Stimulated activated CD8-positive, alpha-beta memory T cell treated with anti-CD3 and anti-CD28 coated beads, Interleukin-4, amount 100 ng/mL, for 4 hours (primary cell): ENCODE measurements at places on chromosomes 1 and 21.

DNA sequence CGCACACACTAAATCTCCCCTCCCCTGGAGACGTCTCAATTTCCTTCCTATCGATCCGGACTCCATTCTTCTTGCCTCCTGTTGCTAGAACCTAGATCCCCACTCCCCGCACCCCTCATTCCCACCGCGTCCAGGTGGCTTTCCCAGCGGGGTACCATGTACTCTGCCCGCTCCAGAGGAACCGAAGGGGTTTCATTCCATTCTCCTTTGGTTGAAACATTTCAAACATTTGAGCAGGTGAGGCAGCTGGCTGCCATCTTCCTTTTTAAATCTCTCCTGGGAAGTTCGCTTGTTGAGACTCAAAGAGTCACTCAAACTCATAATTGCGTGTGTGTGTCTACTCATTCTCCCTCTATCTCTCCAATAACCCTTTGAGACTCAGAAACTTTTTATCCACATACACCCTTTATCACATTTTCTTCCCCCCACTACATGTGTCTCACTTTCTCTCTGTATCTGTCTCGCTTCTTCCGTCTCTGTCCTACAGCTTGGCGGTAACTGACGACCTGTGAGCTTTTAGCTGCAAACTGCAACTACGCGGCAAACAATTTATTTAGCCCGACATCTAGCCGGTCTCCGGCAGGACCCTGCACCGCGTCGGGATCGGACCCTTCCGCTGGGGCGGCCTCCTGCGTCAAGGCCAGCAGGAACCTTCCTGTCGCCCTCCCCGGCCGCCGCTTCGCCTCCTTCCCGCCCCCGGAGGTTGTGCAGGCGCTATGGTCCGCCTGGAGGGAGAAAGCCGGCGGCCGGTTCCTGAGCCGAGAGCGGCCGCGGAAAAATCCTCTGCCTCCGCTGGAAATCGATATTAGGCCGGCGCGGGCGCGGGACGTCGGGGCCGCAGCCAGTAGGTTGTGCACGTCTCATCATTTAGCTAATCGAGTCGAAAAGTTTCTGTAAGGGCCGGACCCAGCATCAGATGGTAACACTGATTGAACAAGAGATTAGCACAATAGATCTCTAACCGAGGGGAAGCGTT lies 3.0 kb upstream of the FOXD3 start:
- DNase-seq, result no peak

DNA sequence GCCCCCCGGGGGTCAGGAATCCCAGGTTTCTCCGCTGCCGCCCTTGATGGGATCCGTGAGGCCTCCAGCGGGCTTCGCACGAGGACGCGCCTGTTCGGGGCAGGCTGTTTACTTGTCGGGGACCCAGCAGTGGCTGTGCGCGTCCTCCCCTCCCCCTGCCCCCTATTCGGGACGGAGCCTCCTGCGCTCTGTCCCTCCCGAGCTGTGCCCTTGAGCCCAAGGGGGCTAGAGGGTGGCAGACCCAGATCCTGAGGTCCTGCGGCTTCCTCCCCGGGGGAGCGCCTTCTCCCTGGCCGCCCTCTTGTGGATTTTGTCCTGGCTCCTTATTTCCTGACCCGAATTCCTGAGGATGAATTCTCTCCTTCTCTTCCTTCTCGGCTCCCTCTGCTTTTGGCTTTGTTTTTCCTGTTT lies 38.4 kb downstream of the PIK3CD start:
- DNase-seq, result no peak

GRCh38 chr1:65658122-65658521 lies 134.6 kb upstream of the PDE4B start:
- no peak for DNase-seq

GRCh38 chr1:236016083-236016482 lies 48.8 kb downstream of the NID1 start:
- DNase-seq, result no peak

DNA sequence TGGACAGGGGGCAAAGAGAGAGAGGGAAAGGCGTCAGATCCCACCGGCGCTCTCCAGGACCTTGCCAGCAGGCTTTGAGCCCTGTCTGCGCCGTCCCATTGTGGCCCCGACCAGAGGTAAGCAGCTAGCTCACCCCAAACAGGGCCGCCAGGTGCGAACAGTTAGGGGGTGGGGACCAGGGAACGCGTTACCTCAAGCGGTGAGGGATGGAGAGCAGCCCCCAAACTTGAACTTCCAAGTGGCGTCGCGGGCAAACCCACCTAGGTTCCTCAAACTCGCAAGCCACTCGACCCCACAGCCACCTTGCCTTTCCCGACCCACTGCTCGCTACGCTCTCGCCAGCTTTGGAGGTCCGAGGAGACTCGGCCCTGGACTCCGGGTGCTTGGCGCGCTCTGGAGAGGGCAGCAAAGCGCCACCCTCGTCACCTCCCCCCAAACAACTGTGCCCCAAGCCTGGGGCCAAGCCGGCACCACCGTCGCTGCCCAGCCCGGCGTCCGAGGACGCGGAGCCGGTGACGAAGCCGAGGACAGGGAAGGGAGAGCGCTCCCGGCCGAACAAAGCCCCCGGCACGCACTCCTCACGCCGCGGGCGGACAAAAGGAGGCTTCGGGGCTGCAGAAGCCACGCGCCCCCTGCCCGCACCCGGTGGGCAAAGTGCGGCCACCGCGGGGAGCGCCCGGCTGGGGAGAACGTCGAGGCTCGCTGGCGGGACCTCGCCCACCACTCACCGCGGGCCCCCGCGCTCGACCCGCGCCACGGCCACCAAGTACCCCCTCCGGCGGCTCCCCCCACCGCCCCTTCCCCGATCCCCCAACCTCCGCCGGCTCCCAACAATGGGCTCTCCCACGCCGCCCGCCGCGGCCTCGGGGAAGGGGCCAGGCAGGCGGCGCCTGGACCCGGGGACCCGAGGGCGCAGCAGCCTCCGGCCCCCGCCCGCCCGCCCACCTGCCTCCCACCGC lies 976 bp downstream of the SSBP3 start:
- no peak for DNase-seq

GRCh38 chr1:46363121-46363520 lies 22.5 kb downstream of the NSUN4 start:
- no peak for DNase-seq

GRCh38 chr1:235859789-235860188 lies 6.9 kb downstream of the LYST start:
- no peak for DNase-seq

- no peak for DNase-seq
Observed at GRCh38 chr1:175839779-175840669, 96.6 kb upstream of the TNR start.

DNA sequence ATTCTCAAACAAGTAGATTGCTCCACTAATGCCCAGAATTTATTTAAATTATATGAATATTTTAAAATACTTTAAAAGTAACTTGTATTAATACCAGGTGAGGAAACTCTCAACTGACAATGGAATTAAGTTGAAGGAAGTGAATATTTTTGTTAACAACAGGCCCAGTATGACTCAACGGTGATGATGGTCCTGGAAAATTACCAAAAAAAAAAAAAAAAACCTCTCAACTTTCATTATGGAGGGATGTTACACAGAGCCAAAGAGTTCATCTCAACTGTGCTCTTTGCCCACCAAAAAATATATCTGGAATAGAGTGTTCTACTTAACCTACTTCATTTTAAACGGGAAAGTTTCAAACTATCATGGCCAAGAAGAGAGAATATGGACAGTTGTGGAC lies 28.3 kb downstream of the CFH start:
- no peak for DNase-seq

- DNase-seq, result no peak
Observed at GRCh38 chr1:40973912-40974311, 5.6 kb upstream of the CTPS1 start.

DNA sequence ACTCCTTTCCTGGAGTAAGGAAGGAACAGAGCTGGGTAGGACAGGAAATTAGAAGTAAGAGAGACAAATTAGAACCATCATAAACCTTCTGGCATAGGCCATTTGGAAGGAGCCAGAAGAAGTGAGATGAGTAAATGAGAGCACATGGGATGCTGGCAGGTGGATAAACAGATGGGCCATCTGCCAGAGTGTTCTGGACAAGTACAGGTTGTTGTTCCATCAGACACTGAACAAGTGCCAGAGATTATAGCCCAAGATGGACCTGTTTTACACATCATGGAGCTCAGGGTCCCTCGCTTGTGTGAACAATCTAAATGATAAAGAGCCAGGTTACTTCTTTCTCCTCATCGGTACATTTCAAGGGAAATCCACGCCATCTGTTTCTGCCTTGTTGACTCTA lies 200.3 kb downstream of the HHIPL2 start:
- no peak for DNase-seq

- no peak for DNase-seq
Observed at GRCh38 chr1:106957795-106958194, 98.7 kb upstream of the PRMT6 start.

DNA sequence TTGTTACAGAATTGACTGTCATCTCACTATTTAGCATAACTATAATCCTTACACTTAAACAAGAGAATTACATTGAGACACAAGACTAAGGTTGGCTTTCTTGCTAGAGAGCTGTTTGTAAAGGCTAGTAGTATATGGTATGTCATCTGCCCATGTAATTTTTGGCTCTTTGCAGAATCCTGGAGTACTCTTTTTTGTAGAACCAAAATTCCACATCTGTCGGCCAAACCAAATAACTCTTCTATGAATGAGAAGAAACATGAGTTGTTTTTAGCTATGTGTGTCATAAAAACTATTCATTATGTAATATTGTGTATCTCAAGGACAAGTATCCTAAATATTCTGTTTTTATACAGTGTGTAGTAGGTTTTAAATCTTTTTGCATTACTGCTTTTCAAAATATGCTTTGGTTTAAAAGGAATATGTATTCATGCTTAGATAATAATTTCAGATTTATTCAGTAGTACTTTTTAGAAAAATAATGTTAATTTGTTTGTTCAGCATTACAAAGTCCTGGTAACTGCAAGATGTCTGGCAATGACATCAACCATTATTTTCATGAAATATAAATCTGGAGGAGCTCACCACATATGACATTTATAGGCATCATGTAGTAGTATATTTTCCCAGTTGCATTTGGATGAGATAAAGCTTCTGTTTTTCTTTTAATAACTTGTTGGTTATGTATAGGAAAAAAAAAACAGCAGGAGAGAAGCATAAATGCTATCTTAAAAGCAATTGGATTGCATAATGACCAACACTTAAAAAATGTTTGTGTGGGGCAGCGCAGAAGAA lies 159.8 kb downstream of the HS2ST1 start:
- no peak for DNase-seq

DNA sequence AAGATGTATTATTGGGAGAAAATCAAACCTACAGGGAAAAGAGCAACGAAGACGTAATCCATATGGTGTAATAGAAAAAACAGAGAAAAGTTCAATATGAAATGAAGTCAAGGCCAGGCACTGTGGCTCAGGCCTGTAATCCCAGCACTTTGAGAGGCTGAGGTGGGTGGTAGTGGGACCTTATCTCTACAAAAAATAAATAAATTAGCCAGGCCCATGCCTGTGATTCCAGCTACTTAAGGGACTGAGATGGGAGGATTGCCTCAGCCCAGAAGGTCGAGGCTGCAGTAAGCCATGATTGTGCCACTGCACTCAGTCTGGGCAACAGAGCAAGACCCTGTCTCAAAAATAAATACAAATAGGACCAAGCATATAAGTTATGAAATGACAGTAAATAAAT lies 11.4 kb downstream of the DESI2 start:
- DNase-seq, result no peak

DNA sequence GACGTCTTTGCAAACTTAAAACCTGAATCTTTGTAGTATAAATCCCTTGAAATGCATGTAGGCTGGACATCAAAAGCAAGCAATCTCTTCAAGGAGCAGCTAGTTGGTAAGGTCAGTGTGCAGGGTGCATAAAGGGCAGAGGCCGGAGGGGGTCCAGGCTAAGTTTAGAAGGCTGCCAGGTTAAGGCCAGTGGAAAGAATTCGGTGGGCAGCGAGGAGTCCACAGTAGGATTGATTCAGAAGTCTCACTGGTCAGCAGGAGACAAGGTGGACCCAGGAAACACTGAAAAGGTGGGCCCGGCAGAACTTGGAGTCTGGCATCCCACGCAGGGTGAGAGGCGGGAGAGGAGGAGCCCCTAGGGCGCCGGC lies 390 bp upstream of the PCSK9 start:
- DNase-seq, result no peak

DNA sequence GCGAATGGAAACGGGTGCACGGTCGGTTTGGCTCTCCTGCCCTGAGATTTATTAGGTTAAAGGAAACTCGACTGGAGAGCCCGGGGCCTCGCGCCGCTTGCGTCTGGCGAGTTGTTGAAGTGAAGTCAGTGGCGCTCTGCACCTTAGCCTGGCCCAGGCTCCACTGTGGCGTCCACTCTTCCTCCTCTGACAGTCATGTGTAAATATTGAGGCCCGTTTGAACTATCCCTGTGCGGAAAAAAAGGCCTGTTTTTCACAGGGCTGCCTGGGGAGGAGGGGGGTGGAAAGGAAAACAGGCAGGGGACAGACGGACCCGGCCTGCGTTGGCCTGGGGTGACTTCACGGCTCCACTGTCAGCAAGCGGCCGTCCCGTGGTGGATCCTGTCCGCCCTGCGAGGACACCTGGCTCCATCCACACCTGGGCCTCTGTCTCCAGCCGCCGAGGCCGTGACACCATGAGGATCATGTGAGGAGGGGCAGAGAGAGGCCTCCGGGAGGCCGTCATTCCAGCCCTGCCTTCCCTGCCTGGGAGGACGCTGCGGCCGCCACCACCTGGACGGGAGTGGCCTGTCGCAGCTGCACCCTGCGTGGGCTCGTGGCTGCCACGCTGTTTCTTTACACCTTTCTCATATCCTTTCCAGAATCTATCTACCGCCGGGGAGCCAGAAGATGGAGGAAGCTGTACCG lies 59.8 kb downstream of the FAAP20 start:
- no peak for DNase-seq

- DNase-seq, result no peak
Observed at GRCh38 chr1:243882276-243882675, 32.2 kb upstream of the AKT3 start.

- DNase-seq, result no peak
Observed at GRCh38 chr1:192698731-192699130, 62.8 kb downstream of the RGS13 start.
